ENCODE measurements at places on chromosomes 2 and 18. TPM values are rescaled to one million over a fixed set of nuclear protein-coding genes. Genes with fewer than 3 reads are reported as not detected.
A peak's percentile ranks its signal among the peaks of the same experiment; 100 is the strongest.

GRCh38 chr2:172323256-172323655 is 104.1 kb upstream of the ITGA6 start:
- DNase-seq = no peak
- no peaks in the 10 kb centered on the region for H3K27me3 ChIP-seq
- no peaks in the 10 kb centered on the region for H3K4me1 ChIP-seq
- H3K27ac ChIP-seq = peak overlapping the region; percentile 4

- DNase-seq = no peak
- no peaks in the 10 kb centered on the region for H3K36me3 ChIP-seq
- H3K27ac ChIP-seq = no peak overlapping the region
- no peaks in the 10 kb centered on the region for H3K4me1 ChIP-seq
- H3K4me3 ChIP-seq = no peak overlapping the region
These were observed 17.1 kb downstream of the VSNL1 start for GRCh38 chr2:17557596-17557995.

- DNase-seq = no peak
- no peak overlapping the region for H3K27ac ChIP-seq
- peaks cover 4% of the 10 kb centered on the region for H3K36me3 ChIP-seq
These were observed 10.4 kb downstream of the TBR1 start for GRCh38 chr2:161426455-161426921.

- H3K27ac ChIP-seq = no peak overlapping the region
- H3K4me1 ChIP-seq = no peaks in the 10 kb centered on the region
- no peaks in the 10 kb centered on the region for H3K36me3 ChIP-seq
- H3K4me3 ChIP-seq = no peak overlapping the region
These were observed 101.9 kb downstream of the NOL4 start for GRCh38 chr18:34122724-34123334.

DNA sequence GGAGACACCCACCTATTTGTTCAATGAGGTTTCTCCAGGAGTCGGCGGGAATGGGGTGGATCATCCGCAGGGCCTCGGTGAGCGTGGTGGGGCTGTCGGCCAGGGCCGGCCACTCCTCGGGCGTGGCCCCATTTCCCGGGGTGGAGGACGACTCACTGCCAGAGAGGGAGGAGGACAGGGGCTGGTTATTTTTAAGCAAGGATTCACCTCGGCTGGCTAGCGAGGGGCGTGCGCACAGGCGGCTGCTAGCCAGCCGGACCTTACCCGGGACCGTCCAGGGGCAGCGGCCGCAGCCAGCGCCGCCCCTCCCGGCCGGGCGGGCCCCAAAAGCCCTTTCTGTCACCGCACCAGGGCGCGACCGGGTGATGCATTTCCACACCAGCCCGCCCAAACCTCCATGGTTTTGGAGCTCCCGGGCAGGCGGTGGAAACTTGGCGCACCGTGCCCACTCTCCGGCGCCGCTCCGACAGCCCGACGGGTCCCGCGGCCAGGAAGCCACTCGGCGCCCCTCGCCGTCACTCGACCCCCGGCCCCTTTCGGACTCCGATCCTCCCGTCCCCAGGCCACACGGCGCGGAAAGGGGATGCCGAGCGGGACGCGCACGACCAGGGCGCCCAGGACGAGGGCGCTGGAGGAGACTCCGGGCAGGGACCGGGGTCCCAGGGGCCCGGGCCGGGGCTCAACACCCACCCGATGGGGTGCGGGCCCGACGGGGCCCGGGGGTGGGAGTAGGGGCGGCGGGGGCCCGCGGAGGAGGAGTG is 57.1 kb downstream of the SNORC start:
- H3K4me3 ChIP-seq = peak overlapping the region; percentile 76
- peaks cover 5% of the 10 kb centered on the region for H3K36me3 ChIP-seq
- H3K4me1 ChIP-seq = peaks cover 19% of the 10 kb centered on the region
- DNase-seq = peak; percentile 40
- peaks cover 59% of the 10 kb centered on the region for H3K27me3 ChIP-seq

The CDK5R2 gene
- total RNA-seq = not detected

The UGP2 gene
- total RNA-seq = 89.7 TPM

- no peak for DNase-seq
- H3K4me1 ChIP-seq = no peaks in the 10 kb centered on the region
- H3K27ac ChIP-seq = no peak overlapping the region
- no peaks in the 10 kb centered on the region for H3K36me3 ChIP-seq
These were observed 289.9 kb upstream of the RBMS1 start for GRCh38 chr2:160783474-160783873.

GRCh38 chr2:170454471-170455372 is 260.4 kb upstream of the SP5 start:
- H3K27ac ChIP-seq = no peak overlapping the region

- H3K27ac ChIP-seq = no peak overlapping the region
- H3K4me1 ChIP-seq = no peaks in the 10 kb centered on the region
- H3K4me3 ChIP-seq = no peak overlapping the region
- DNase-seq = no peak
These were observed 191.2 kb downstream of the LRRTM1 start for GRCh38 chr2:80113399-80113798.

The COL3A1 gene
- 0.12 TPM for total RNA-seq

The NEMP2 gene
- 22.9 TPM for total RNA-seq

DNA sequence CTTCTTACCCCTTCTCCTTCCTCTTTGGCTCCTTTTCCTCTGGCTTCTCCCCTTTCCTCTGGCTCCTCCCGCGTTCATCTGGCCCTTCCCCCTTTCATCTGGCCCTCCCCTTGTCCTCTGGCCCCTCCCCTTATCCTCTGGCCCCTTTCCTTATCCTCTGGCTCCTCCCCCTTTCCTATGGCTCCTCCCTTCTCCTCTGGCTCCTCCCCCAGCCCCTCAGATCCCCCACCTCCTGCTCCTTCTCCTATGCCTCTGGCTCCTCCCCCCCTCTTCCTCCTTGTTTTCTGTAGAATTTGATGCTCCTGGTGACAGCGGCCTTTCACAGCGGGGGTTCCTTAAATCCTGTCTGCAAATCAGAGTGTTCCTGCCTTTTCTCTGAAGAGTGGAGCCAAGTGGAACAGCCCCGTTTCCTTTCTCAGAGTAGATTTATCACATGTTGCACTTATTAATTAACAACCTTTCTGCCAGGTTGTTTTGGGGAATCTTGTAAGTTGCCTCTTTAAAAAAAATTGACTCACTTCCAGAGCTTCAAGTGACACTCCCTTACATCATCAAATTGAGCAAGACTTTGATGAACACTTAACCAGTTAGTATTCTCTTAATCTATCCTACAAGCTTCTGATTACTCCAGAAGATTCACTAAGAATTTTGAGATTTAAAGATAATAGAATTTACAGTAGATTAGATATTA is 27.9 kb downstream of the FABP1 start:
- no peaks in the 10 kb centered on the region for H3K36me3 ChIP-seq
- H3K4me1 ChIP-seq = peaks cover 4% of the 10 kb centered on the region
- H3K4me3 ChIP-seq = no peak overlapping the region
- DNase-seq = no peak

- H3K27me3 ChIP-seq = no peaks in the 10 kb centered on the region
- H3K4me3 ChIP-seq = no peak overlapping the region
- H3K4me1 ChIP-seq = no peaks in the 10 kb centered on the region
These were observed 48.4 kb upstream of the ZNF397 start for GRCh38 chr18:35192415-35192814.

The SH3BP4 gene
- total RNA-seq = 1.6 TPM

The CRACDL gene
- total RNA-seq = 0.19 TPM

DNA sequence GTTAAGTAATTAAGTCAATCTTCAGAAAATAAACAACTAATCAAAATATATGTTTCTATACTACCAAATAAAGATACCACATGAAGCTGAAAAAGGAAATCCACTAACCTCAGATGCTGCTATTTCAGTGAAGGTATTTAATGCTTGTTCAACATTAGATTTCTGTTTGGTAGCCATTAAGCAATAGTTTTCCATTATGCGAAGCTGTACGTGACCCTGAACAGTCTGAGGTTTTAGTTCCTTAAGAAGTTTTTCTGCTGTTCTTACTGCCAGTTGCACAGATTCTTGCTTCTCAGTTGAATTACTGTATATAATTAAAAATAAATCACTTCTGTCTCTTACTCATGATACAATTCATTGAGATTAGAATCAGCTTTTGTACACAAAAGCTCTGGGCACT is 65.4 kb downstream of the TTC21B start:
- H3K27ac ChIP-seq = no peak overlapping the region
- peaks cover 5% of the 10 kb centered on the region for H3K36me3 ChIP-seq
- H3K4me3 ChIP-seq = no peak overlapping the region
- H3K4me1 ChIP-seq = no peaks in the 10 kb centered on the region
- no peak for DNase-seq

GRCh38 chr2:174333372-174334277 is 1.1 kb upstream of the SP9 start:
- H3K4me3 ChIP-seq = peak overlapping the region; percentile 80
- peak; percentile 42 for DNase-seq
- H3K27me3 ChIP-seq = peaks cover 77% of the 10 kb centered on the region
- no peak overlapping the region for H3K27ac ChIP-seq

DNA sequence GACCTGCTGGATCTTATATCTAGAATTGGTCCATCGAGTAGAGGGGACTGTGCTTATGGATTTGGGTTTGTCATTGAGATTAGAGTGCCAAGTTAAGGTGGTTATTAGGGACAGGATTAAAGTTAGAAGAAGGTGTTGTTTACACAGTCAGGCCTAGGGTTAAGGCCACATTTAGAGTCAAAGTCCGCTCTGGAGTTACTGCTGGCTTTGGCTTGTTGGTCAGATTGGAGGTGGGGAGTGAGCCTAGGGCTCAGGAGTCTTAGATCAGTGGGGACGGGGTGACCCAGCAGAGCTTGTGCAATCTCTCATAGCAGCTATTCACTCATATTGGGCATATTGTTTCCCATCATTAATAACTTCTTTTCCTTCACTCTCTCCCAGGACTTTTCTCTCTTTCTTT is 13.5 kb upstream of the EPAS1 start:
- DNase-seq = no peak
- no peaks in the 10 kb centered on the region for H3K36me3 ChIP-seq
- no peaks in the 10 kb centered on the region for H3K4me1 ChIP-seq
- H3K27me3 ChIP-seq = peaks cover 14% of the 10 kb centered on the region
- H3K27ac ChIP-seq = no peak overlapping the region
